Urothelium cell line (cell line): ENCODE measurements at places on chromosomes 11 and 22.

GRCh38 chr11:3838504-3838903, 2.3 kb downstream of the RHOG start:
- DNase-seq, result no peak

- DNase-seq, result peak; percentile 58
These were observed 15.8 kb upstream of the RTN4RL2 start for GRCh38 chr11:57444362-57445121.

DNA sequence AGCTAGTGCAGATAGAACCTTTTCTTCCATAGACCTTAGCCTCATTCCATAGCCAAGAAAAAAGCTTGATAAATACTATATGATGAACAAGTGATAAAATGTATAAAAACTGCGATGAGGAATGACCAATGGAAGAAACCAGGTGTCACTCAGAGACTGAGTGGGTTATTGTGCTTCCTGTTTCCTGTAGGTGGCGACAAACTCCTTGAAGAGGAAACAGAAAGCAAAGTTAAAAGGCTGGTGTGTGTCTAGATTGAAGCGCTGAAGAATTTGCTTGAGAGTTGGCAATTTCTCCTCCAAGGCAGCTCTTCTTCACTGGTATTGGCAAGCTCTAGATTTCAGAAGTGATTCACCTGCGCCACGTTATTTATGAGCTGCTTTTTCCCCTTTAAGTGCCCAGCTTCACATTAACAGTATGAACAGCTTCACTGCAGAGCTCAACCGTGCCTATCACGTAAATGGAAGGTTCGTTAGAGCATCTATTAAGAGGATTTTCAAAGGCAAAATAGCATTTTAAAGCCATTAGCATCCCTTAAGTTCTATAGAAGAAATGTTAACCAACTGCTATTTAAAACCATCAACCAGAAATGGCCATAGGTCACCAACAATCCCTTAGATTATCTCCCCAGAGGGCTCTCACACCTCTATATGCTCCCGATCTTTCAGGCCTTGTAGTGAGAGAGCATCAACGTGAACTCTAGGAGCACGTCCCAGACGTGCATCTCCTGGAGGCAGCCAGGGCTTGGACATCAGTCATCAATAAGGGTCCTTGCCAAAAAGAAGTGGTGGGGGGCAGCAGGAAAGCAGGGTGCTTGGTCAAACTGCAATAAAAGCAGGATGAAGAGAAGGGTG, 179.4 kb downstream of the CADM1 start:
- DNase-seq, result peak; percentile 78

- DNase-seq, result no peak
These were observed 298.4 kb upstream of the CADM1 start for GRCh38 chr11:115802641-115803040.

DNA sequence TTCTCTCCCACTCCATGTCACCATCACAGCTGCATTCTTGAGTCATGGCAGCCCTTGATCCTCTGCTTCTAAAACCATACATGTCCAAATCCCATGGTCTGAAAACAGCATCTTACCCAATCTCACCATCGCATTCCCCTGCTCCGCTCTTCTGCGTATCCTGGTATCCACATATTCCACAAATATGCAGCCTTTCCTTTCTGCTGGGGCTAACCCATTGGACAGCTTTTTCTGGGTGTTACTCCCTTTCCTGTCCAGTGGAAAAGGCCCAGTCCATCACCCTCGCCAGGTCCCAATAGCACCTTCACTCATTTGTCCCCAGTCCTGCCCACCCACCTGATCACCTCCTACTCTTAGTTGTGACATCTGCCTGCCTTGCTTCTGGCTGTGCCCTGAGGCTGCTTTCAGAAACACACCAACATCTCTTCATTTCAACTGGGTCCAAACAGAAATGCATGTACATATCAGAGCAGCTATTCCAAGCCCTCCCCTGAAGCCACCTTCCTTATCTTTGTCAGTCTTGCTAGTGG, 237.6 kb upstream of the TBCEL start:
- no peak for DNase-seq
